Inflammatory macrophage treated with lipopolysaccharide for 4 hours (primary cell): ENCODE measurements at places on chromosomes 6 and 20.

GRCh38 chr6:1498491-1499113 lies 109.2 kb downstream of the FOXF2 start:
- no peak for DNase-seq

- DNase-seq: no peak
These were observed 75.3 kb downstream of the ASXL1 start for GRCh38 chr20:32433311-32434021.

- peak; percentile 26 for DNase-seq
These were observed 105.9 kb downstream of the MYB start for GRCh38 chr6:135286962-135287538.

DNA sequence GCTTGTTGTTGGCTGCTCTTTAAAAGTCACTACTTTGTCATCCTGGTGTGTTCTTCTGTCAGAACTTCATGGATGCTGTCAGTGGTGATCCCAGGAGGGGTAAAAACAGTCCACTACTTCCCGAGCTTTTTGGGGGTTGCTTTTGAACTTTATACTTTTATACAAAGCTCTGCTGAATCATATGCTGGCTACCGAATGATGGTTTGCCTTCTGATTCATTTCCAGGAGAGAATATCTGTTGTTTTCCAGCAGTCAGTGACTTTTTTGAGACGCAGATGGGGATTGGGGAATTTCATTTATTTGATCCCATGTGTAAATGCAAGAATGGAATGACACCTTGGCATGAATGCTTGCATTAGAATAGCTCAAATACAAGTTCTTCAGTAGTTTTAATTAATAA lies 32.7 kb upstream of the COL10A1 start:
- no peak for DNase-seq

DNA sequence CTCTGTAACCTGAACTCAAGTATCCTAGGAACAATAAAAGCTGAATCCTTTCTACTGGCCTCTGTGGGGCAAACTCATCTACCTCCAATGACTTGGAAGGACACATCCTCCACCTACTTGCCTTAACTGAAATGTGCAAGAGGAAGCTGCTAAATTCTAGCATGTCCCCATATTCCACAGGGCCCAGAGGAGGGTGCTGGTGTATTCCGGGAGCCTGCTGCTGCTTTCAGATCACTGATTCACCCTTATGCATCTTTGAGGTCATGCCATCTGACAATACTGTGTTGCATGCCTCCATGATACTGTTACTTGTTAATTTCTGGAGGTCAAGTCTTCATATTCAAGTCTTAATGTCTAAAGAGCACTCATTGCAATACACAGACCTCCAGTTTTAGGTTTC lies 40.3 kb downstream of the LYRM4 start:
- no peak for DNase-seq

DNA sequence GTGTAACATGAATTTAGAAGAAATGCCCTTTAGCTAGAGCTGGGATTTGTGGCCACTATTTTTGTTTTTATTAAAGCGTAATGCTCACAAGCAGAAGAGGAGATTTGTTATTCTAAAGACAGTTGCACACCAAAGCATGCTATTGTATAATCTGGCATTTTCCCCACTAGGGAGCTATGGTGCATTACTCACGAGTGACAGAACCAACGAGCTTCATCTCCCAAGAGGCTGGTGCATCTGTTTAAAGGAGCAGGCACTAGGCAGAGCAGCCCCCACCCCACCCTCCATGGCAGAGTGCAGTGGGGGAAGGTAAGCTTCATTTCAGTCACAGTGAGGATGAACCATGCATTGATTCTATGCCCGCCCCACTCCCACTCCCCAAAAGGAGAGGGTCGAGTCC lies 287.3 kb upstream of the TSHZ2 start:
- no peak for DNase-seq

GRCh38 chr20:35447082-35447789 lies 8.2 kb upstream of the CEP250 start:
- DNase-seq: peak; percentile 80

DNA sequence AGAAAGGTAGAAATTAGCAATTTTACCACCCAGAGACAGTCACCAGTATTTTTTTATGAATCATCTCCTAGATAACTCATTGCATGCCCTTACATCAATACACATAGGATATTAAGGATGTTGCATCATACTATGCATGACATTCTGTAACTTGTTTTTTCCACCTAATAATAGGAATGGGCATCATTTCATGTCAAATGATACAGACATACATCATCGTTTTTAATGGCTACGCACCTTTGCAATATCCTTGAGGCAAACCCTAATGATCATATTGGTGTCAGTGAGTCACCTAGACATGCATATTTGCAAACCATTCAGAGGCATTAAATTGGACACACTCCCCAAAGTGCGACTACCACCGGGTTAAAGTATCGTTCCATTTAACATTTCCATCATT lies 309.7 kb upstream of the AGPAT4 start:
- DNase-seq: no peak

DNA sequence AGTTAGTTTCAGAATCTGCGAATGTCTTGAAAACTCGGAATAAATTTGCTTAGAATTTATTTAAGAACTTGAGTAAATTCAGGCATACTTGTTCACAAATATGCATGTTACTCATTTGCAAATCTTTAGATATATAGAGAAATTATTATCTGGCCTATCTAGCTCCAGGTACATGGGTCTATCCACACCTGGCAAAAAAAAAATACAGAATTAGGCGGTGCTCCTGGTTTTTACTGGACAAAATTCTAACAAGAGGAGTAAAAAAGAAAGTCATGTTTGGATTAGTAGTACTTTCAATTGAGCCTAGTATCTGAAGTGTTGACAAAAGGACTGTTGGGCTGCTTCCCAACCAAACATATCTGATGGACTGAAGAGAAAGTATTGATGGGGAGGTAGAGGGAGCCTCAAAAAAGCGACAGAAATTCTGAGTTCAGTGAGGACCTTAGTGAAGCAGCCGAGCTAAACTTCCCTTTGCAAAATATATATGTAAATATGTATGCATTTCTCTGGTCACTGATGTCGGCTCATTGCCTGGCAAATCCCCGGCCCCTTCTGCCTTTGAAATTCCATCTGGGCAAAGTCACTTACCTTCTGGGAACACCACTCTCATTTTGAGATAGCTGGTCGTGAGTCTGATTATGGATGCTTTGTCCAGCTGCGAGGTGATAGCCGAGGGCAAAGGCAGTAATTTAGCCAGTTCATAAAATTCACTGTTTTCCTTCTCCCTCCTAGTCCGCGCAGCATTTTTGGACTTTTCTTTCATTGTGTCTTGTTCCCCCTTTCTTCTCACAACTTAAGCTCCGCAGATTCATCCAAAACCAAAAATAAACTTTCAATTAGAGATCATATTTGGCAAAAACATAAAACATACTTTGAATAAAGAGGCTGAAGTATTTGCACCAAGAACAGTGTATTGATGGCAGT lies 1.8 kb downstream of the SIM1 start:
- DNase-seq: no peak

- DNase-seq: no peak
These were observed 135.0 kb upstream of the SLC35B3 start for GRCh38 chr6:8570256-8570920.

- DNase-seq: no peak
These were observed 49.7 kb upstream of the DDR1 start for GRCh38 chr6:30834646-30835045.

GRCh38 chr20:35985806-35986205 lies 17.4 kb downstream of the CNBD2 start:
- no peak for DNase-seq

GRCh38 chr6:155115893-155116570 lies 120.9 kb downstream of the TIAM2 start:
- no peak for DNase-seq

DNA sequence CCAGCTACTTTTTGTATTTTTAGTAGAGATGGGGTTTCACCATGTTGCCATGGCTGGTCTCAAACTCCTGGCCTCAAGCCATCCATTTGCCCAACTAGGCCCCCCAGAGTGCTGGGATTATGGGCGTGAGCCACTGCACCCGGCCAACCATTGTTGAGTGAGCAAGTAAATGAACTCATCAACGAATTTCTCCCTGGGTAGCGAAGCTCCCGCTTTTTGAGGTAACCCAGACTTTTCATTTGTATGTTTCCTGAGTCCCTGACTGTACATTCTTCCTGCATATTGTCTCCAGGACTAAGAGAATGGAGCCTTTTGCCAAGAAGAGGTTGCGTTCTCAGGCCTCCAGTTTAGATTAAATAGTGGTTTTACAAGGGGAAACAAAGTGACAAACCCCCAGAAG lies 36.4 kb downstream of the RIPOR3 start:
- DNase-seq: no peak

DNA sequence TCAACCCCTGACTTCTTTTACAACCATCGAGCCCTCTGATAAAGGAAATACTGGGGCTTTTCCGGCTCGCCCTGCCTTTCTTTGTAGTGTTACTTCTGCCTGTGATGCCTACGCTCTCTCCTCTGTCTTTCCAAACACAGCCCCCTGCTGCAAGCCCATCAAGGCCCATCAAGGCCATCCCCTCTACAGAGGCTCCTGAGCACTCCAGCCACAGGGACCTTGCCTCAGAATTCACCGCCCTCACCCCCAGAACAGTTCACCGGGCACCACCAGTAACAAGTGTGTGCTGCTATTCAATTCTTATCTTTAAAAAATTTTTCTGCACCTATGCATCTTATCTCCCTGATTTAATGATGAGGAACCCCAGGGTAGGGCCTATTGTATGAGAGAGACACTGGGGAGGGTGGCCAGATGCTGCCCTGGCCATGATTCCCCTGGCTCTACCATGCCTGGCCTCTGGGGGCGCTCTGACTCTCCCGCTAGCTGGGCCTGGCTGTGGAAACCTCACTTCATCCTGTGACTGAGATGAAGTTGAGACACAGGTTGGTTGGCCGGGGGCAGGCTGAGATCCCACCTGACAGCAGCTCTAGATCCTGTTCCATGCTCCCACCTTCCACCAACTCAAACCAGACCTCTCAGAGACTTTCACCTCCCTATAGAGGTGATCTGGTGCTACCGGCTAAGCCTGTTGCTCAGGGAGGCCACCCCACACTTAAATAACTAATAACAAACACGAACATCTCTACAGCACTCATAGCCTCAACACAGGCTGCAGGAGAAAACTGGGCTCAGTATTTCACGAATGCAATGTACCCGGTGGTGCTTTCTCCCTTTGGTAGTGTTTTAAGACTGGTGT lies 19.2 kb upstream of the GLP1R start:
- DNase-seq: peak; percentile 5

- no peak for DNase-seq
These were observed 285.9 kb downstream of the ALDH8A1 start for GRCh38 chr6:134663800-134664535.

DNA sequence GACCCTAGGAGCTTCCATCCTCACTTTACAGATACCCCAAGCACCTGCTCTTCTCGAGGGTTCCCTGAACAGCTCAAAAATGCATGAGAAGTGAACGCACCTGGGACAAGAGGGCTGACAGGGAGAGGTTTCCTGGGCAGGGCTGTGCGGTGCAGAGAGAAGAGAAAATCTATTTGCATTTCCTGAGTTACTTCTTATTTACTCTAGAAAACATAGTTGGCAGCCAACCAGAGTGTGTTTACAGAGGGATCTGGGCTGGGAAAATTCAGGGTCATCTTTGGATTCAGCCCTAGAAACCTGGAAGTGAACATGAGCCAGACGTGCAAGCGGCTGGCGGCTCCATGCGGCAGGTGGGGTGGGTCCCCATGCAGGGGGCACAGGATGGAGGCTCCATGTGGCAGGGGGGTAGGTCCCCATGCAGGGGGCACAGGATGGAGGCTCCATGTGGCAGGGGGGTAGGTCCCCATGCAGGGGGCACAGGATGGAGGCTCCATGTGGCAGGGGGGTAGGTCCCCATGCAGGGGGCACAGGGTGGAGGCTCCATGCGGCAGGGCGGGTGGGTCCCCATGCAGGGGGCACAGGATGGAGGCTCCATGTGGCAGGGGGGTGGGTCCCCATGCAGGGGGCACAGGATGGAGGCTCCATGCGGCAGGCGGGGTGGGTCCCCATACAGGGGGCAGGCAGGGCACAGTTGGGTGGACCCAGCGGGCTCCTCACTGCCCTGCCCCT lies 342.0 kb downstream of the TAF4 start:
- DNase-seq: no peak

DNA sequence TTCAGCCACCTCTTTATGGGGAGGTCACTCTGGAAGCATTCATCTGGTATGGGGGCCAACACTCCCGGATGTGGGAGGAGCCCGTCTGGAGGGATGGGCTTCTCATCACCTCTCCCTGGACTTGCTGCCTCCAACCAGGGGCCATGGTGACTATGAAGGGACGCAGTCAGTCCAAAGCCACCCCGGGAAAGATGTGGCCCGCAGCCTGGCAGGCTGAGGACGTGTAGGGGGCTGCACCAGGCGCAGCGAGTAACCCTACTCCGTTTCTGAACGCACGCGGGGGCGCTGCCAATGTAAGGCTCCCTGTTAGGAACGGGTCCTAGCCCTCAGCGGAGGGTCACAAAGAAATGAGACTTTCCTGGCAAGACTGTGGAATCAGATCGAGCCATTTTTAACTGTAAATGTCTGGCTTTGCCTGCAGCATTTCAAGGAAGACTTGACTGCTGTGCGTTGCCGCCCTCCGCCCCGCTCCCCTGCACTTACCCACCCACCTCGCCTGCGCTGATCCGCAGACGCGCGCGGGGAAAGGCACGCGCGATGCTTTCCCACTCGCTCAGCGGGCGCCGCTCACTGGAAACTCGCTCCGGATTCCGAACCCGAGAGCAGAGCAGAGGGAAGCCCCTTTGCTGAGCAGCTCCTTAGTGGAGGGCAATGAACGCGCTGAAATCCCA lies 55.1 kb downstream of the IL20RA start:
- DNase-seq: no peak

- DNase-seq: no peak
These were observed 169.2 kb downstream of the DTNBP1 start for GRCh38 chr6:15493437-15494168.

- DNase-seq: no peak
These were observed 634.4 kb upstream of the MMS22L start for GRCh38 chr6:97917369-97917768.

DNA sequence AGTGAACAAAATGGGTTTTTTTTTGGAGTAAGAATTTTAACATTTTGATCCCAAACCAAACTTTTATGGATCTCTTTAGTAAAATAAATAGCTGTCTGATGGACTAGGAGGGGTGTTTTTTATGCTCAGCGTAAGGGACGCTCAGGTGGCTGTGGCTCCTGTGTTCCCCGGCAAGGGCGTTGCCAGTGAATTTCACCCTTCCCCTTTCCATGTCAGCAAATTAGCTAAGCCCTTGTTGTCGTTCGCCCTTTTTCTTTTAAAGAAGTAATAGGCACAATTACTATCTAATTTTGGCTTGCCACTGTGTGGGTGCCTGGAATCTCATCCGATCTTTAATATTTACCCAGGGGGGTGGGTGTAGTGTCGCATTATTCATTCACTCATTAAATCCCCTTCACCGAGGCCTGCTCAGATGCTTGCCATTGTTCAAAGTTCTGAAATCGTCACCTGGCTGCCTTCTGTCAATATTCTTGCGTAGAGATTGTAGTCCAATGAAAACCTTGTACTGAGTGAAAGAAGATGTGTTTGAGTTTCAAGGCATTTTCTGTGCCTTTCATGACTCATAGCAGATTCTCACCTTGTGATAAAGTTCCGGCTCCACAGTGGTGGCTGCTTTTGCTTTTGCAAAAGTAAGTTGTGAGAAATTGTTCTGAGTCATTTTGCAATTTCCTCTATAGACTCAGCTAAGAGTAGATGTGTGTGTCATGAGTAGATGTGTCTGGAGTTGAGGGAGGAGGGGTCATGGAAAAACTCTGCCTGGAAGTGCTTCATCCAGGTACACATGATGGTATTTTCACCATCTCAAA lies 40.0 kb upstream of the CLDN20 start:
- DNase-seq: peak; percentile 92
